ENCODE measurements at places on chromosomes 3 and 15.

DNA sequence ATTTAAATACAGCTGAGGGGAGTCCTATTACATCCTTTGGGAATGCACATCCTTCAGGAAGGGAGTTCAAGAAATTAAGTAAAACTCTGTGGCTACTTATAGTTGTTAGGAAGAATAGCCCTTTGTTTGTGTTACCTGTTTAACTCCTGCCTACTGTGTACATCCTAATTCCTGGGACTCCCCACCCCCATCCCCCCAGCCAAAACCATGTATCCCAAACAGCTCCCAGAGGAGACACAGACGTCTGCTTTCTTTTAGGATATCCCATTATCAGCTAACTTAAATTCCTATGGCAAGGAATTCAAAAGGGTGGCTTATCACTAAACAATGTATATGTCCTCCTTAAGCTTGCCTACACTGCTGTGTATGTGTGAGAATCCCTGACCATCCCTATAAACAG lies 581.7 kb downstream of the DIPK2A start:
- no peak for DNase-seq

- no peak for DNase-seq
Observed at GRCh38 chr3:69214241-69214640, 91.8 kb upstream of the LMOD3 start.

GRCh38 chr3:115513416-115513800 lies 109.9 kb upstream of the GAP43 start:
- no peak for DNase-seq

DNA sequence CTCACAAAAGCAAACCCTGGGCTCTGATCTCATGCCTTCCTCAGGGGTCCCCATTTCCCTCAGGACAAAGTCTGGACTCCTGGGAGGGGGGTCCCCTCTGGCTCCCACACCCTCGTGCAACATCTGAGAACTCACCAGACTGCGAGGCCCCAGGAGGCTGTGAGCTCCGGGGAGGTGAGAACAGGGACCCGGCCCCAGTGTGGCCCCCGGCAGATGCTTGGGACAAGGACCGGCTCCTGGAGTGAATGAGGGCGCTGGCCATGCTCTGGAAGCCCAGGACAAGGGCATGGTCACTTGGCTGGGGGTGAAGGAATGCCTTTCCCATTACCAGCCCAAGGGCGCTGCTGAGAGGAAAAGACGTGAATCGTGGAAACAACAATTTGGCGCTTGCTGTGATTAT lies 48.0 kb downstream of the LINGO1 start:
- DNase-seq: no peak

GRCh38 chr3:108462899-108463298 lies 47.5 kb downstream of the MYH15 start:
- no peak for DNase-seq
